ENCODE measurements at places on chromosomes 7 and 10. TPM values are rescaled to one million over a fixed set of nuclear protein-coding genes. Genes with fewer than 3 reads are reported as not detected.

CYP2C19 gene
- not detected for total RNA-seq

TRIM50 gene
- total RNA-seq, result not detected

AKR1D1 gene
- total RNA-seq, result not detected

IGFBP1 gene
- total RNA-seq, result not detected

C10orf105 gene
- not detected for total RNA-seq

PIK3CG gene
- 2.0 TPM for total RNA-seq

PNLIPRP3 gene
- not detected for total RNA-seq

OR13A1 gene
- total RNA-seq, result not detected

AFAP1L2 gene
- 30.4 TPM for total RNA-seq

CRYGN gene
- total RNA-seq, result not detected

INMT gene
- 51.8 TPM for total RNA-seq

KDM7A gene
- total RNA-seq, result 65.1 TPM

DNA sequence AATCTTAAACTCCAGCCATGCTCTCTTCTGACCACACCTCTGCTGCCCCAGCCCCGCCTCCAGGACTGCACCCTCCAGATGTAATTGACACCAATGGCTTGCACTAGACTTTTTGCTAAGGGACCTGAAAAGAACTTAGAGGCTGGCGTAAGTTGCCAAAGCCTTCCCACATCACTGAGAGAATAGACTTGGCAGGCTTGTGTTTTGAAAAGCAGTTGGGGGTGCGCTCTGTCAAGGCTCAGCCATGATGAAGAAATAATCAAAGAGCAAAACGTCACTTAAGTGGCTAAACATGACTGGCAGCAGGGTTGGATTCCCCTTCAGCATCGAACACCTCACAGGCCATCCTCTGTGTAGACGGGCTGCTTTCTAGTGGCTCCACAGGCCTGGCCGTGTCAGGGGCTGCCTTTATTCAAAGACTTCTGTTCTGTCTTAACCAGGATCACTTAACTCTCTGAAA is 195.2 kb upstream of the C7orf33 start:
- DNase-seq, result no peak
- no peaks in the 10 kb centered on the region for H3K36me3 ChIP-seq
- no peak overlapping the region for H3K27ac ChIP-seq
- H3K27me3 ChIP-seq, result no peaks in the 10 kb centered on the region
- no peak overlapping the region for H3K4me3 ChIP-seq

GRCh38 chr10:101588879-101589278 is 758 bp downstream of the DPCD start:
- DNase-seq, result no peak
- H3K4me1 ChIP-seq, result peaks cover 16% of the 10 kb centered on the region
- H3K27ac ChIP-seq, result no peak overlapping the region
- H3K4me3 ChIP-seq, result peak overlapping the region; percentile 97
- no peaks in the 10 kb centered on the region for H3K27me3 ChIP-seq
- peaks cover 17% of the 10 kb centered on the region for H3K36me3 ChIP-seq

GRCh38 chr7:40608321-40609075 is 473.7 kb downstream of the SUGCT start:
- no peaks in the 10 kb centered on the region for H3K4me1 ChIP-seq
- H3K36me3 ChIP-seq, result no peaks in the 10 kb centered on the region

GRCh38 chr10:98469001-98469931 is 22.5 kb upstream of the HPS1 start:
- no peaks in the 10 kb centered on the region for H3K36me3 ChIP-seq

GRCh38 chr10:87750001-87750671 is 67.9 kb downstream of the ATAD1 start:
- no peak overlapping the region for H3K27ac ChIP-seq
- peaks cover 2% of the 10 kb centered on the region for H3K36me3 ChIP-seq
- H3K4me3 ChIP-seq, result no peak overlapping the region
- no peak for DNase-seq
- no peaks in the 10 kb centered on the region for H3K4me1 ChIP-seq
- H3K27me3 ChIP-seq, result no peaks in the 10 kb centered on the region

GRCh38 chr7:94577357-94577756 is 67.7 kb downstream of the CASD1 start:
- no peaks in the 10 kb centered on the region for H3K27me3 ChIP-seq
- DNase-seq, result no peak
- no peak overlapping the region for H3K27ac ChIP-seq
- no peaks in the 10 kb centered on the region for H3K4me1 ChIP-seq
- H3K4me3 ChIP-seq, result no peak overlapping the region
- H3K36me3 ChIP-seq, result no peaks in the 10 kb centered on the region

GRCh38 chr10:48390933-48391845 is 84.7 kb downstream of the MAPK8 start:
- H3K27me3 ChIP-seq, result no peaks in the 10 kb centered on the region
- no peak for DNase-seq
- no peaks in the 10 kb centered on the region for H3K36me3 ChIP-seq
- H3K4me3 ChIP-seq, result no peak overlapping the region
- H3K4me1 ChIP-seq, result no peaks in the 10 kb centered on the region
- H3K27ac ChIP-seq, result no peak overlapping the region

- peak overlapping the region; percentile 29 for H3K27ac ChIP-seq
- H3K4me1 ChIP-seq, result no peaks in the 10 kb centered on the region
- no peaks in the 10 kb centered on the region for H3K27me3 ChIP-seq
- H3K4me3 ChIP-seq, result no peak overlapping the region
- no peaks in the 10 kb centered on the region for H3K36me3 ChIP-seq
Observed at GRCh38 chr7:79403879-79404278, 49.6 kb downstream of the MAGI2 start.

DNA sequence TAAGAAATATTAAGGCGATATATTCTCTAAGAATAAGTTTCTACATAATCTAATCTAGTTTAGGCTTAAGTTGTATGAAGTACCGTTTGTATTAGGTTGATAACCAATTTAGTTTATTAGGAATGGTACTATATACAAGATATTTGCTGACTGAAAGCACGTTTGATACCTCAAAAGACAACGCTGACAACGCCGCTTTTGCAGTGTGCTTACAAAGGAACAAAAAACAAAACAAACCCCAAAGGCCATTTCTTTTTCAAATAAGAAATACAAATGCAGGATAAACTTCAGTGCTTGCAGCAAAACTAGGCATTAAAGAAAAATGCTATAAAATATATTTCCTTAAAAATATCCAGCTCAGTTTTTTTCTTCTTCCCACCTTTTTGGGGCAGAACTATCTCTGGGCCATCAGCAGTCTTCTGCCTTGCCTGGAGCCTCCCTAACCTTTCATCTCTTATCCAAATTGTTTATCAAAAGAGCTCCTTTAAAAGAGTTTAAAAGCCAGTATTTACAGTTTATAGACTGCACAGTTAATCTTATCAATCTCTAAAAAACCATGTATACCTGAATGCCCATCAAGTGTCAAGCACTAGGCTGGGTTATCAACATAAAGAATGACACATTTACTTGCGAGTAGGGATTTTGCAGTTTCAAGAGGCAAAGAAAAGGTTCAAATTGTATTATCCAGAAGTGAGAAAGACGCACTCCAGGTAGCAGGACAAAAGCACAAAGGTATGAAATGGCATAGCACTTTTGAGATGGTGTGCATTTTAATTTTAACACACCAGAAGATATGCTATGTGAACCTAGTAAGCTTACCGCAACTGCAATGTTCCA is 4.1 kb upstream of the KMT2E start:
- no peak for DNase-seq
- peak overlapping the region; percentile 100 for H3K27ac ChIP-seq
- H3K36me3 ChIP-seq, result no peaks in the 10 kb centered on the region
- peak overlapping the region; percentile 83 for H3K4me3 ChIP-seq

GRCh38 chr7:92306153-92306552 is 60.4 kb downstream of the ANKIB1 start:
- peaks cover 4% of the 10 kb centered on the region for H3K36me3 ChIP-seq
- DNase-seq, result no peak
- no peak overlapping the region for H3K27ac ChIP-seq
- H3K4me1 ChIP-seq, result no peaks in the 10 kb centered on the region
- no peaks in the 10 kb centered on the region for H3K27me3 ChIP-seq

DNA sequence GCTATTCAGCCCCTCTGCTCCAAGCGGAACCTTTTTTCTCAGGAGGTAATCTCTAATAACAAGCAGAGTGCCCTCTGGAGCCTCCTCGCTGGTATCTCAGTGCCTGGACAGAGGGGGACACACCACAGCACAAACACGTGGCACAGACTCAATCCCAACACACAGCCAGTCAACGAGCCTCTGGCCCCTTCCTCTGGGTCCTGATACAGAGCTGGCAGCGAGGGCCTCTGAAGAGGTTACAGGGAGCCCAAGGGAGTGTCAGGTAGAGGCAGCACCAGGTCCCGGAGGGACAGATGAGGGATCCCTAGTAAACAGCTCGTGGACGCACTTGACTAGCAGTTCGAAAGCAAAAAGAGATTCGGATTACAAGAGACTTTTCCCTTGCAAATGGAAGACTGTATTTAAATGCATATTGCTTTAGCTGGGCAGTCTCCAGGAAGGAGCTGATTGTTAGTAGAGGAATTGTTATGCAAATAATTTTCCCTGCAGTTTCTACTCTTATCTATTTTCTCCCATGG is 14.1 kb downstream of the CXCL12 start:
- no peaks in the 10 kb centered on the region for H3K27me3 ChIP-seq
- H3K4me1 ChIP-seq, result no peaks in the 10 kb centered on the region
- H3K27ac ChIP-seq, result no peak overlapping the region
- H3K4me3 ChIP-seq, result no peak overlapping the region

GRCh38 chr7:131183611-131184119 is 144.0 kb upstream of the MKLN1 start:
- no peaks in the 10 kb centered on the region for H3K27me3 ChIP-seq
- no peak overlapping the region for H3K4me3 ChIP-seq
- H3K36me3 ChIP-seq, result no peaks in the 10 kb centered on the region
- H3K27ac ChIP-seq, result no peak overlapping the region
- no peak for DNase-seq
- H3K4me1 ChIP-seq, result no peaks in the 10 kb centered on the region

GRCh38 chr7:50367100-50367499 is 62.6 kb downstream of the IKZF1 start:
- H3K27me3 ChIP-seq, result no peaks in the 10 kb centered on the region
- no peak overlapping the region for H3K27ac ChIP-seq
- H3K4me3 ChIP-seq, result no peak overlapping the region
- no peaks in the 10 kb centered on the region for H3K36me3 ChIP-seq
- H3K4me1 ChIP-seq, result no peaks in the 10 kb centered on the region

DNA sequence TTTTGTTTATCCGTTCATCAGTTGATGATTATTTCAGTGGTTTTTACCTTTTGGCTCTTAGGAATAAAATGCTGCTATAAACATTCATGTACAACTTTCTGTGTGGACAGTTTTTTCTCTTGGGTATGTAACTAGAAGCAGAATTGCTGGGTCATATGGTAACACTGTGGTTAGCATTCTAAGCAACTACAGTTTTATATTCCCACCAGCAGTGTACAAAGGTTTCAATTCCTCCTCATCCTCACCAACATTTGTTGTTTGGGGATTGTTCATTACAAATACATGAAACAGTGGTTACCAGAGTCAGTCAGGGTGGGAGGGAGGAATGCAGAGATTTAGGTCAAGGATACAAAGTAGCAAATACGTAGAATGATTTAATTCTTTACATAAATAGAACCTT is 97.0 kb downstream of the NPSR1 start:
- no peak overlapping the region for H3K4me3 ChIP-seq
- H3K36me3 ChIP-seq, result no peaks in the 10 kb centered on the region
- H3K27ac ChIP-seq, result no peak overlapping the region
- no peak for DNase-seq

GRCh38 chr7:148135997-148136396 is 454.6 kb upstream of the C7orf33 start:
- H3K36me3 ChIP-seq, result no peaks in the 10 kb centered on the region
- H3K27me3 ChIP-seq, result no peaks in the 10 kb centered on the region
- no peak overlapping the region for H3K4me3 ChIP-seq
- DNase-seq, result no peak
- no peak overlapping the region for H3K27ac ChIP-seq
- H3K4me1 ChIP-seq, result no peaks in the 10 kb centered on the region

DNA sequence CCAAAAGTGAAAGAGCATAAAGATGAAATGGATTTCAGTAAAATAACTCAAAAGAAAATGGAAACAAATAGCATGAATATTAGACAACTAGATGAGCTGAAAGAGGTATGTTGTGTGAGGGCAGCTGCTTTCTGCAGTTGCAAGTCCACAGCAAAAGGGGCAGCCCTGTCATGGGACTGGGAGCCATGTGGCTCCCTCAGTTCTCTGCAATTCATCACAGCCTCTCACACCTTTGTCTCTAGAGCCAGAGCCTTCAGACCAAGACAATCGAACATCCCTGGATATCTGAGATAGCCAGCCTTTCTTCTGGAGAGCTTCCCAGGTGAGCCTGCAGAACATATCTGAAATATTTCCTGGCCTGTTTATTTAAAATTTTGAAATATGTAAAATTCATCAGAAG is 538.7 kb downstream of the REEP3 start:
- no peak for DNase-seq
- no peaks in the 10 kb centered on the region for H3K36me3 ChIP-seq
- H3K4me1 ChIP-seq, result no peaks in the 10 kb centered on the region
- H3K27ac ChIP-seq, result no peak overlapping the region

GRCh38 chr7:102913826-102914225 is 1.0 kb downstream of the LRRC17 start:
- DNase-seq, result no peak
- no peaks in the 10 kb centered on the region for H3K36me3 ChIP-seq
- H3K4me3 ChIP-seq, result peak overlapping the region; percentile 29
- no peaks in the 10 kb centered on the region for H3K27me3 ChIP-seq
- peaks cover 35% of the 10 kb centered on the region for H3K4me1 ChIP-seq
- peak overlapping the region; percentile 81 for H3K27ac ChIP-seq

Data from ascending aorta (tissue), 2 donors.